ENCODE measurements at places on chromosomes 2 and 18.

DNA sequence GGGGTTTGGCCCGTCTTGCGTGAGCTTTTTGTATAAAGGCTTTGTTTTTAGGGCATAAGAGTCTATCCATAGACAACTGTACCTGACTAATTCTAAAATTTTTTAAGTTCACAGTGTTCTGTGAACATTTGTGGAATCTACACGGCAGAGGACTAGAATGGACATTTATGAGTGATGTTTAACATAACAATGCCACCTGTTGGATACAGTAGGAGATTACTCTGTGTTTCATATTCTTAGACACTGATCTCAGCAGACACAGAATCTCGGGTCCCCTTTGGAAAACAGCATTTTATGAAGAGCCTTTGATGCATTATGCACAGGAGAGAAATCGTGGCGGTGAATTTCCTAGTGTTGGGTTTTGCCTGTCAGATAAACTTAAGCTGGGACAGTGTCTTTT lies 752.2 kb downstream of the DPP10 start:
- DNase-seq: no peak

GRCh38 chr2:24909555-24910177 lies 10.4 kb downstream of the ADCY3 start:
- no peak for DNase-seq

DNA sequence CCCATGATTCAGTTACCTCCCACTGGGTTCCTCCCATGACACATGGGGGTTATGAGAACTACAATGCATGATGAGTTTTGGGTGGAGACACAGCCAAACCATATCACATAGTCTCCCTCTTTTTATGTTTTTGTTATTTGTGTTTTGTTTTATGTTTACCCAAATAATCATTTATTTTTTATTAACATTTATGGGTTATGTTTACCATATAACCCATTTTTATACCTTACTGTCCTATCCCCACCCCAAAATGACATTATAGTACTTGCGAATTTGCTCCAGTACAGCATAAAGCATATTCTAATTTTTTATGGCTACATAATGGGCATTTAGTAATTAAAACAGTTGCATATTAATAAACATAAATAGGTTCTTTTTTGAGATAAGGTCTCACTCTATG lies 61.9 kb upstream of the TTC27 start:
- DNase-seq: no peak

DNA sequence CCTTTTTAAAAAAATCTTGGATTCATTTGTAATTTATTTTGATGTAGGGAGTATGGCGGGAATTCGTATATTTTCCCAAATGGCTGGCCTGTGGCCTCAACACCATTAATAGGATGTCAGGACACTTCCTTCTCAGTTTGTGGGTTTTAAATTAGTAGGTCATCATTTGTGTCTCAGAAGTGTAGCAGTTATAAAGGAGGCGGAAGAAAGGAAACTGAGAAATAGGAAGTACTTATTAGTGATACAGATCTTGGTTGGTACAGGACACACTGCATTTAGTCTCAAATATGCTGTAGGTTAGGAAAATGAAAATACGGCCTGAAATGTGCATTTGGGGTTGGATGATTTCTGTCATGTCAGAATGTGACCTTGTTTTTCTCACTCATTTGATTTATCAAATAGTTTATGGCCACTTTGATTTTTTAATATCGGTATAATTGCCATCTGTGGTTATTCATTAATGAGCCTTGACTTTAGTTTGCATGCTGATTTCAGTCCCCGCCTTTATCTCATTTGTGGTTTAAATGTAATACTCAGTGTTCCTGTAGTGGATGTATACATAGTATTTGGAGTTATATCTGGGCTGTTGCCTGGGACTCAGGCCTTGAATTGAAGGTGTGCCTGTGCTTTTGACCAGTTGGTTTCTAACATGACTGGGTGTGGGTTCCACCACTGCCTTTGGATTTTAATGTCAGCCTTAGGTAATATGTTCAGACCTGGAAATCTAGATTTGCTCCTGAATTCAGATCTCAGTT lies 31.4 kb downstream of the ZCCHC2 start:
- DNase-seq: no peak

GRCh38 chr18:11607906-11608305 lies 1.5 kb upstream of the SLC35G4 start:
- DNase-seq: no peak

DNA sequence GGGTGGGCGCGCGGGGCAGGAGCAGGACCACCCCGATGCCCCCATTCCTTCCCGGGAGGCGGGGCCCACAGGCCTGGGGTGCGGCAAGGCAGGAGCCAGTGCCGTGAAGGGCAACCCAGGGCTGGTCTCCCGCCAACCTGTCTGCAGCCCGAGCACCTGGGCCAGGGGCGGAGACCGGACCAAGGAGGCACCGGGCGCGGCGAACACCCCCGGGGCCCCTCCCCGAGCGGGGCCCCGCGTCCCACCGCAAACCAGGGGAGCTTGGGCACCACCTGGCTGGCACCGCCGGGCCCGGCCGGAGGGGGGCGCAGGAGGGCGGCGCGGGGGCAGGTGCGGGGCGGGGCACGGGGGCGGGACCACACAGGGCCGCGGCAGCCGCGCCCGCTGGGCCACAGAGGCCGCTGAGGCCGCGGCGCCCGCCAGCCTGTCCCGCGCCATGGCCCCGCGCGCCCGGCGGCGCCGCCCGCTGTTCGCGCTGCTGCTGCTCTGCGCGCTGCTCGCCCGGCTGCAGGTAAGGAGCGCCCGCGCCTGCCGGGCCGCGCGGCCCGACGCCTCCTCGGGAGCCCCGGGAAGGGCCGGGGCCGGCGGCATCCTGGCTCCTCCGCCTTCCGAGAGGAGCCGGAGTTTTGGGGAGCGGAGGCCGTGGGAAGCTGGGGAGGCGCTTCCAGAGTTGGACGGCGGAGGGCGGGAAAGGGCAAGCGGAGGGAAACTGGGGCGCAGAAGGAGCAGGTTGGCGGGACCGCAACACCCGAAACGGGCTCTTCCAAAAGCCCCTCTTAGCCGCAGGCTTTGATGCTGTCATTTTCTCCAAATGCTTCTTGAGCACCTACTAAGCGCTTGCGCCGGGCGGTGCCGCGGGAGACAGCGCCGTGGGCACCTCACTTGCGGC lies at the start of gene TNFRSF11A:
TSS of gene TNFRSF11A (plus strand) at position 394 of the 889 bp plus-strand sequence. CDS start at position 437, 43 bp downstream.
- peak; percentile 62 for DNase-seq

- DNase-seq: no peak
These were observed 186.4 kb upstream of the SLC39A10 start for GRCh38 chr2:195470622-195471021.

Data from activated T-helper 2 cell treated with anti-CD3 and anti-CD28 coated beads, Interferon-gamma antibody, Interleukin-2, Interleukin-4, amounts not matched to agents 10 μg/mL and 5 μg/mL and 100 μg/mL, durations not matched to agents 14 hours and 24 hours and 36 hours (primary cell).